ENCODE measurements at places on chromosomes 16 and 17. TPM values are rescaled to one million over a fixed set of nuclear protein-coding genes. Genes with fewer than 3 reads are reported as not detected.
A peak's percentile ranks its signal among the peaks of the same experiment; 100 is the strongest.

DNA sequence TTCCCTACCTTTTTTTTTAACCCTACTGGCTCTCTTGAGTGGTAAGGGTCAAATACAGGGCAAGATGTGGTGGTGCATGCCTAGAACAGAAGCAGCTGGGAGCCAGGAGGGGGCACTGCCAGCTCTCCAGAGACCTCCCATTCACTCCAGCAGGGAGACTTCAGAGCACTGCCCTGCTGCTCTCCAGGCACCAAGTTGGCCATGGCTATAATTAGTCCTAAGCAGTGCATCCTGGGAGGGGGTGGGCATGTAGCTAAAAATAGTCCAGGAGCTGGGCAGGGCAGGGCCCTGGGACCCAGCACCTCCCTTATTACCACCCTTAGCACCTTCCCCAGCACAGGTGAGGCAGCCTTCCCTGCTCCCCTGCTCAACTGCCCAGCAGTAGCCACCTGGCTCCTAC is 3.5 kb downstream of the CORO6 start:
- DNase-seq, result no peak

DNA sequence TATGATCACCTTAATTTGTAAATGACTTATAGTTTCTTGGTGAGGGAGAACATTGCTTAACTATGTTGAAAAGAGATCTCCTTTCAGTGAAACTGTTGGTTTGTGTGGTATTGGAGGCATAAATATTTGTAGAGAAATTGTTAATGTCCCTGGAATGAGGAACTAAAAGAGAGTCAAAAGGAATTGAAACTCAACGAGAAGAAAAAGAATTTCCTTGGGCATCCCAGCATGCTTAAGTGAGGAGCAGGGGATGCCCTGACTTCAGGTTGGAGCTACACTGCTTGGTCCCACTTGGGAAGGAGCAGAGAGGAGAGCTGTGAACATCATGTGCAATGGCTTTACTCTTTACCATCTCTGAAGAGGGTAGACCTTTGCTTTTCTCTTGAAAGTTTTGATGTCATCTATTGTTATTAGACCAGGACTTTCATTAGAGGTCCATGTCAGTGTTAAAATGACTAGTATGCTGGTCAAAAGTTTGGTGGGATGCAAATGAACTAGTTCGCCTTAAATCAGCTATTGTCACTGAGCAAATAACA is 21.7 kb downstream of the KRT23 start:
- no peak for DNase-seq

- DNase-seq, result peak; percentile 58
These were observed 6.7 kb downstream of the RHBDF1 start for GRCh38 chr16:65745-66144.

- DNase-seq, result no peak
These were observed 17.5 kb downstream of the COG7 start for GRCh38 chr16:23435500-23435899.

The MYH13 gene
- 0.15 TPM for polyA plus RNA-seq

The ANKRD13B gene
- polyA plus RNA-seq, result 11.3 TPM

The GNAO1 gene
- 6.3 TPM for polyA plus RNA-seq

The ZKSCAN2 gene
- 12.0 TPM for polyA plus RNA-seq

The TUBG1 gene
- polyA plus RNA-seq, result 58.0 TPM
